ENCODE measurements at places on chromosomes 2 and 18.

- no peak for DNase-seq
Observed at GRCh38 chr2:174985614-174986013, 19.6 kb downstream of the CHN1 start.

DNA sequence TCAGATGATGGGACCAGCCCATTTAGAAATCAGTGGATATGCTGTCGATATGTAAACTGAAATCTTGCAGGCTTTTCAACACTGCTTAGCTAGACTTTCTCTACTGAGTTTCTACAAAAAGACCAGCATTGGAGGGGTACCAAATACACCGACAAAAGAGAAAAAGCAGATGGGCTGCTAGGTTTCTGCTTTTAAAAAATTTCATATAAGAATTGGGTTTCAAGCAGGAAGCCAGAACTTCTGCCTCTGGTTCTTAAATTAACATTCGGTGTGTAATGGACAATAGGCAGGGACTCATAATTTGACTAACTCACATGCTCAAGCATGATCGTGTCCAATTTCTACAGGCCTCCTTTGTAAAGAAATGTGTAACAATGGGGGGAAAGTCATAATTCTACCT lies 3.1 kb downstream of the ARL4C start:
- DNase-seq: no peak

DNA sequence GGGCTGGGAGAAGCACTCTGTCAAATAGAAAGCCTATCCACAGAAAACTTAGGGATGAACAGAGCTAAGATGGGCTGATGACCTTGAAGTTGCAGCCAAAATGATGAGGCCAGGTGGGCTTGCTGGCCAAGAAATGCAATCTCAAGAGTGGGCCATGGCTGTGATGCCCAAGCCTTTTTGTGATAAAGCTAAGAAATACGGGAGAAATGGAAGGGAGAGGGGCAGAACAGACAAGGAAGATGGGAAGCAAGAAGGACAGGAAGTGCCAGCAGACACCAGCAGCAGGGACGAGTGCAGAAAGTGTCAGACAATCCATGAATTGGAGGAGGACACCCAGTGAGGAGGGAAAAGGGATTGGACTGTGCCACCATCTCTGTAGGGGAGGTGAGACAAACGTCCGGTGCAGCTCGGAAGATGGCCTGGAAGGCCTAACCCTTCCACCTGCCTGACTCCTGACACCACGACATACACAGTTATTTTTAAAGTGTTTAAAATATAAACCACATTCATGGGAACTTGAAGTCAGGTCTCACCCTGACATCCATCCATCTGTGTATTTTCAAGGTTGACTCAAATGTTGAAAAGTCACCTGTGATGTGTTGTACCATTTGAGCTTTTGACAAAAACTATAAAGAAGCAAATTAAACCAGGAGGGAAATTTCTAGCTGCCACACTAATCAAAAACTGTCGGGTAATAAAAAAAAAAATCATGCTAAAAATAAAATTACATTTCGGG lies 105.5 kb downstream of the BCL2 start:
- no peak for DNase-seq

GRCh38 chr2:79782576-79783452 lies 270.0 kb downstream of the CTNNA2 start:
- no peak for DNase-seq

DNA sequence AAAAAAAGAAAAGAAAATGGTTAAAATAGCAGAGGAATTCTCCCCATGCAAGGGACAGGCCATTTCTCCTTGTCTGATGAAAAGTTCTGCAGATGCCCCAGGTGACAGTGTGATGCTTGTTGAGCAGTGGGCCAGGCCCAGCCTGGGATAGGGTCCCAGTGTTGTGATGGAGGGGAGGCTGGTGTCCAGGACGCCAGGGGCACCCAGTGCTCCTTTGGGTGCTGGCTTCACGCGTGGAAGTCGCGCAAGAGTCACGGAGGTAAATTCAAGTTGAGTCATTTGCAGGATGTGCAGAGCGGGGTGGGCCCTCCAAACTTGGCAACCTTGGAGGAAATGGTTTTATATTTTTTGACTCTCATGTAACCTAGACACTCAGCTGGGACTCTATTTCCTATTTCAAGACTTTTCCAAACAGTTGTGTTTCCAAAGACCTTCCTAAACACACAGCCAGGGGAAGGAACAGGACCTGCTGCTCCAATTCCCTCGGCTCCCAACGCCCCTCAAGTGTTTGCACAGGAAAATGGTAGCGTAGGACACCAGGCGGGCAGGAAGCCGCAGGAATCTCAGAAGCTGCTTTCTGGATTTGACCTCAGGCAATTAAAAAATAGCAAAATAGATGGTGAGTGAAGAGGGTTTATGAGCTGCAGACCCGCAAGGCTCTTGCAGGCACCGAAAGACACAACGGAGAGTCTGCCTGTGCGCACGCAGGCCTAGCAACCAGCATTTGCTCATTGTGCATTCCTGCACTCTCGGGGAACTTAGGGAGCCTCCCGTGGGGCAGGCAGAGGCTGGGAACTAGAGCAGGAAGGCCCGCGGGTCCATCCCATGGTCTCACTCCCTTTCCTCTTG lies 107.1 kb upstream of the ODC1 start:
- no peak for DNase-seq
